Breast epithelium (tissue), 4 donors: ENCODE measurements at places on chromosomes 7 and 10.

- no peak for DNase-seq
These were observed 92.9 kb downstream of the DNAJB6 start for GRCh38 chr7:157429680-157430224.

DNA sequence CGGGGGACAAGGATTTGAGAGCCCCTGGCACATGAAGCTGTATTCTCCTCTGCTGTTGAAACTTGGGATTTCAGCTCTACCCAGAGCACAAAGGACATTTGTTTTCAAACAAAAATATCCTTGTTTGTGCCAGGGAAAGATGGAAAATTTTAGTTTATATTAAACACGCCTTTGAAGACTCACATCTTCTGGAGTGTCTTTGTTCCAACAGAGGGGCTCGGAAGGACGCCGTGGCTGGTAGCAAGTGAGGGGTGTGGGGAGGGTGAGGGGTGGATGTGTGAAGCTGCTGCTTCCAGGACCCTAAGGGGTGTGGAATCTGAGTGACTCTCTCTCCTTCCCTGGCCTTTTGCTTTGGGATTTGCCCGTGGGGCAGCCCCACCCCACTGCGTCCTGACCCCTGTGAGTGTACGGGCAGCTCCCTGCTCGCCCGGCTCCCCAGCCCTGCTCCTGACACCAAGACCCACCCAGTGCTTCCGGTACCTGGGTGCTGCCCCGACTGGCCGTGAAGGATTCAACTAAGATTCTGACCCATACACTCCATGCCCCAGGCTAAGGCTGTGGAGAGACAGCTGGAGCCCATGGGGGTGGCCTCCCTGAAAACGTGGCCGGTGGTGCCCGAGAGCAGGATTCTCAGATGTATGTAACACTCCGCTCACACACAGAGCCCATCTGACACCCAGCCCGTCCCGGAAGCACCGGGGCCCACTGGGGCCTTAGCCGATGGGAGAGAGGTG lies 59.6 kb downstream of the ZRANB1 start:
- no peak for DNase-seq

DNA sequence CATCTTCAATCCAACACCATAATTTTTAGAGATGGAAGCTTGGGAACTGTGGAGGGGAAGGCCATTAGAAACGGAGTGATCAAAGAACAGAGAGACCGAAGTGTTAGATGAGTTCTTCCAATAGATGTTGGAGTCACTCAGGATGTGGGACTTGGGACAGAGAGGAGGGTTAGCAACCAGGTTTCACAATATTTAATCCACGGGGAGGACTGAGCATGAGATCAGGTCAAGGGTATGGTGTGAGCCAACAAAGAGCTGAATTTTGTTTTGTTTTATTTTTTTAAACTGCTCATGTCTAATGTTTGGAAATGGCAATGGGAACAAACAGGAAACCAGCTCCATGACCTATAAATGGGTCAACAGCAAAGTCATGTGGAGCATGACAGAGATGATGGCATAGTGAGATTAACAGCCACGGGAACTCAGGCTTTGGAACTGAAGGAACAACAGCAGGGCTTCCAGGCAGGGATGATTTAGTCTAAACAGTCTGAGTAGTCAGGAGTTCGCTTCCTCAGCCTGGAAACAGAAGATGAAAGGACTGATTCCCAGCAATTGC lies 38.9 kb upstream of the AMPH start:
- no peak for DNase-seq

- DNase-seq, result no peak
These were observed 28.5 kb downstream of the ZC3HC1 start for GRCh38 chr7:130022623-130023175.

GRCh38 chr10:93596539-93596938 lies 4.5 kb downstream of the RBP4 start:
- DNase-seq, result no peak

DNA sequence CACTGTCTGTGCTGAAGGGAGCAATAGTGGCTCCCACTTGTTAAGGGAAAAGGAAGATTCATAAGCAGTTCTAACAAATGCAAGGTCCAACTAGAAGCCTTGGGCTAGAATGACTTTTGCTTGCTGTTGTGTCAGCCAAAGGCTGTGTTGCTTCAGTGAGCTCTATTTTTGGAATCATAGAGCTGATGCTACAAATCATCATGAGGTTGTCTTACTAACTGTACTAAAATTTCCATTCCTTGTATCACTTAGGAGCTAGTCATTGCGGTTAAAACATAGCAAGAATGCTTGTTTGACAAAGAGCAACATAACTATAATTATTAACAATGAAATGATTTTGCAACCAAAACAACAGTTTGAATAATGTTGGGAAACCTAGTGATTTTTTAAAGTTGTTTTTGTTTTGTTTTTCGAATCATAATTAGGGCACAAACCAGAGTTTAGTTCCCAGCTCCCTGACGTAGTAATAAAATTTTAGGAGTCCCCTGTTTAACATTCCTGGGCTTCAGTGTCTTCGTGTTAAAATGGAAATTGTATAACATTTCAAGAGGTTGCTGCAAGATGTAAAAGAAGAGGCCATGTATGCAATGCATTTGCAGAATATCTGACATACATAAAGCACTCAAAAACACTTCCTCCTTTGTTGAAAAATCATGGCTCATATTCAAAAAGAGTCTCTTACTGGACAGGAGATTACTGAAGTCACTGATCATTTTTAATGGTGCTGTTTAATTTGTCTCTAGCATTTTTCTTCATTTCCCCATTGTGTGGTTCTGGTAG lies 183.4 kb downstream of the MACC1 start:
- no peak for DNase-seq

DNA sequence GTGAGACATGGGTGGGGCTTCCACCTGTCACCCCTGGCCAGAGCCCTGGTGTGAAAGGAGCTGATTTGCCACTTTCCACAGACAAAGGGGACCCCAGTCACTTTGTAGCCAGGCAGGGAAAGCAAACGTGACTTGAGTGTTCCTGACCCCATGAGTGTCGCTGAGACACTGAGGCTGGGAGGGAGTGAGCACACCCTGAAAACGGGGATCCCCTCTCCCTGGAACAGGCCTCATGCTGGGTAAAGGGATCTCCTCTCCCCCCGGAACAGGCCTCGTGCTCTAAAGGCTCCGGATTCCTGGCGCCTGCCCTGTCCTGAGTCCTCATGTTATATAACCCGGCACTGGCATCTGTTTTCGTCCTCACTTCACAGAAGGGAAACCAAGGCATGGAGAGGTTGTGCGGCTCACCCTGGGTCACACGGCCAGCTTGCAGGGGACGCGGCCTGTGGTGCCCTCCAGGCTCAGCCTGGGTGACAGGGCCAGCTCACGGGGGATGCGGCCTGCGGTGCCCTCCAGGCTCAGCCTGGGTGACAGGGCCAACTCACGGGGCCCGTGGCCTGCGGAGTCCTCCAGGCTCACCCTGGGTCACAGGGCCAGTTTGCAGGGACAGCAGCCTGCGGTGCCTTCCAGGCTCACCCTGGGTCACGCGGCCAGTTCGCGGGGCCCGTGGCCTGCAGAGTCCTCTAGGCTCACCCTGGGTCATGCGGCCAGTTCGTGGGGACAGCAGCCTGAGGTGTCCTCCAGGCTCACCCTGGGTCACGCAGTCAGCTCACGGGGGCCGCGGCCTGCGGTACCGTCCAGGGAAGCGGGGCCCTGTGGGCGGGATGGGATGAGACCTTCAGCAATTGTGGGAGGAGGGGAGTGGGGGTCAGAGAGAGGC lies 104.7 kb downstream of the PDGFA start:
- DNase-seq, result peak; percentile 34

DNA sequence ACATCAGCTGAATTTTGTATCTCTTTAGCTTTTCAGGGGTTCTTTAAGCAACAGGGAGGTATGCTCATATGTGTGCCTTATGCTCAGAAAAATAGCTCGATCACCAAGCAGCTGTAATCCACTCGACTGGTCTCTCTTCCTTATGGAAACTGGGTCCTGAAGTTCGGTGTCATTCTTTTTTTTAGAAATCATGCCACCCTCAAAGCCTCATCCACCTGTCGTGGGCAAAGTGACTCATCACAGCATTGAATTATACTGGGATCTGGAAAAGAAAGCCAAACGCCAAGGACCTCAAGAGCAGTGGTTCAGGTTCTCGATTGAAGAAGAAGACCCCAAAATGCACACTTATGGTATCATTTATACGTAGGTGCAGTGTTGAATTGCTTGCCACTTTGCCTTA lies 83.6 kb downstream of the FANK1 start:
- no peak for DNase-seq

DNA sequence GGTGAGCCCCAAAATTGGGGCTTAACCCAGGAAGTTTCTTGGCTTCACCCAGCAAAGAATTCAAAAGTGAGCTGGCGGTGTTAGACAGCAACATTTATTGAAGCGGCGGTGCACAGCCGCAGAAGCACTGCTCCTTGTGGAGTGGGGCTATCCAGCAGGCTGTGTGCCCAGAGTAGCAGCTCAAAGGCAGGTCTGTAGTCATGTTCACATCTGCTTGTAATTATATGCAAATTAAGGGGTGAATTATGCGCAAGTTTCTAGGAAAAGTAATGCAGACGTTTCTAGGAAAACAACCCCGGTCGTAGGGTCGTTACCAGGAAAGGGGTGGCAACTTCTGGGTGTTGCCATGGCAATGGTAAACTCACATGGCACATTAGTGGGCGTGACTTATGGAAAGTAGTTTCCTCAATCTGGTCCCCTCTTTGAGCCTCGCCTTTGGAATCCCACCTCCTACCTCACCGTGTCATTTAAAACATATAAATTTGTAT lies 13.7 kb upstream of the KBTBD2 start:
- DNase-seq, result no peak

GRCh38 chr7:40595832-40596231 lies 461.0 kb downstream of the SUGCT start:
- no peak for DNase-seq

GRCh38 chr10:129416956-129417765 lies 49.9 kb upstream of the MGMT start:
- no peak for DNase-seq

- DNase-seq, result no peak
These were observed 2.1 kb downstream of the MRPL32 start for GRCh38 chr7:42934291-42934690.

- no peak for DNase-seq
These were observed 503.5 kb downstream of the KIF20B start for GRCh38 chr10:90204956-90205314.

- no peak for DNase-seq
These were observed 21.9 kb downstream of the PDCD4 start for GRCh38 chr10:110893559-110894179.

- DNase-seq, result no peak
These were observed 530.6 kb upstream of the MGMT start for GRCh38 chr10:128936392-128936791.

DNA sequence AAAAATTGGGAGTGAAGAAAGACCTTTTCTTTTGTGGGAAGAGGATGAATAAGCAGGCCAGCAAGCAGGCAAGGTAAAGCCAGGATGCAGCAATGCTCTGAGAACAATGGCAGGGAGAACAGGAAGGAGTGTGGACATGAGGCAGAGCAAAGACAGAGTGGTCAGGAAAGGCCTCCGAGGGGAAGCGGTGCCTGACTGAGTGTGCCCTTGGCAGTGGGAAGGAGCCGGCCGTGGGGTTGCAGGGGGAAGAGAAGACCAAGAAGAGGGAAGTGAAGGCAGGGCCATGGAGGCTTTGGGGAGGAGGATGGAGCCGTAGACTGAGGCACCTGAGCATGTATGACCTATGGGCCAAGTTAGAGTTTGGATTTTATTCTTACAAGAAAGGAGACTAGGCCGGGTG lies 21.9 kb upstream of the ZNF212 start:
- no peak for DNase-seq

DNA sequence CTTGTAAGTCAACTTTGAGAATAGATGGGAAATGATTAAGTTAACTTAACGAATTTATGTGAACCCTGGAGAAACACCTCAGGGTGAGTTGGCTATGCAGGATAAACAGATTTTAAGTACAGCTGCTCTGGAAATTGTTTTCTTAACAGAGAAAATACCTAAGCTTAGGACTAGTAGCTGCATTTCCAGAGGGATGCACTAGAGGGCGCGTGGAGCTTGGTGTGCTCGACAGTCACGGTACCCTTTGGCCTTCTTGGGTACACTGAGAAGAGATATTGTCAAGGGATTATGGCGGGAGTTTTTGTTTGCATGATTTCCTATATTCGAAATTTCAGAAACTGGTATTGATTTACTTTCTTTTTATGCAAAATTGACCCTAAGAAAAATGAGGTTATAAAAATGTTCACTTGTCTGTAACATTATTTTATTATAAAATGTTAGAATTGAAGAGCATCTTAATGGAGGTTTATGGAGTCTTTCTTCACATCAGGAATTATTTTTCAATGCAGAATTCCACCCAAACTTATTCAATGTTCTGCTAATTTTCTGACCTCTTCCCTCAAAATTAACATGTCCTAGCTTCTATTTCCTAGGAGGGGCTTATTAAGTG lies 58.4 kb upstream of the MYO3A start:
- peak; percentile 53 for DNase-seq

GRCh38 chr10:5692461-5693358 lies 8.1 kb downstream of the TASOR2 start:
- DNase-seq, result no peak

DNA sequence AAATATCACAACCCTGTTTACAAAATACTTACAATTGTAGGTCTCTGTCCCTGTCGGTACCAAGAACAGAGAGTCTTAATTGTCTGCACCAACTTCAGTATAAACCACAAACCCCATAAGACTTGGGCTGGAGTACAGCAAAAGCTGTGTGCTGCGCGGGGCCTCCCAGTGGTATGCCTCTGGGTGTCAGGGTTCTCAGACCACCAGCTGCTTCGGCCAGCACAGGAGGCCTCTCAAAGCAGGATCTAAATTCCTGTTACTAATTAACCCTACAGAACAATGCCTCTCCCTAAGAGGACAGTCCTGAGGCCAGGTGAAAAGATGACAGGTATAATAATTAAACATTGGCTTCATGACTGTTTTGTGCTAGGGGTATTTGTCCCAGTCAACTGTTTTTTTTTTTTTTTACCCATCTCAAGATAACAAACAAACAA lies 957 bp upstream of the SVIL start:
- no peak for DNase-seq

DNA sequence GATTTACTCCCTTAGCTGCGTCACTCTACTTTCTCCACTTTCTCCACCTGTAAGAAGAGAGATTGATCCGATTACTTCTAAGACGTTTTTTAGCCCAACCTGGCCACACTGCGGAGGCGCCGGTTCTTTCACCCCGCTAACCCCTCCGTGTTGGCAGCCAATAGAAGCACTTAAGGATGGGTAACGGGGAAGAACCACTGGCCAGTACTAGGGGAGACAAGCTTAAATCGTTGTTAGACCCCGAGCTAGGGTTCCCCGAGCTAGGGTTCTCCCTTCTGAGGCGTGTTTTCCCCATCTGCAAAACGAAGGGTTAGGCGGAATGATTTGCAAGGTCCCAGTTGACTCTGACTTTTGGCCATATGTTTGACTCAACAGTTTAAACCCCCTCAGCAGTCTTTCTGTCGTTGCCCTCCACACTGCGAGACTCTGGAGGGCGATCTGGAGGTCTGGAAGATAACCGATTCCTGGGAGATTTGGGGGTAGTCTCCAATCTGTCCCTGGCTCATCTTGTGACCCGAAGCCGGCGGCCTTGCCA lies 644 bp downstream of the UMAD1 start:
- no peak for DNase-seq

- peak; percentile 77 for DNase-seq
These were observed 46.2 kb downstream of the AOC1 start for GRCh38 chr7:150898475-150899011.

GRCh38 chr7:51593628-51594027 lies 277.0 kb upstream of the COBL start:
- DNase-seq, result no peak
